NB4 (cell line): ENCODE measurements at places on chromosomes 6 and 20.

GRCh38 chr6:5624256-5624655 is 362.9 kb downstream of the FARS2 start:
- DNase-seq: no peak

DNA sequence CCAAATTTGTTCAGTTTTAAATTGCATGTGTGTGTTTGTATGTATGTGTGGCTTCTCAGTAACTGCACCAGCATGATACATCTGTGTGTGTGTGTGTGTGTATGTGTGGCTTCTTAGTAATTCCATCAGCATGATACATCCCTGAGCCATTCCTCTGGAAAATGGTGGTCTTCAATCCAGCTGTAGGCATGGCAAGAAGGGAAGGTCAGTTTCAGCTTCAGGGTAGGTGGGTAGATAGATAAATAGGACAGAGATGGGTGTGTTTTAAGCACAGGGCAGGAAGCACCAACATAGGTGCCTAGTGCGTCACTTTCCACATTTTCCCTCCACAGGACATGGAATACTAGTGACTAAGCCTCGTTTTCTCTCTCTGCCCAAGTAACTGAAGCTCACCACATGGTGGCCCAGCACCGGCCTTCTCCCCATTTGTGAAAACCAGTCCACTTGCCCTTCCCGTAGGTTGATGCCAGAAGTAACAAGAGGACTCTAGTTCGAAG is 82.9 kb downstream of the RPP40 start:
- no peak for DNase-seq

GRCh38 chr20:63881451-63882226 is 13.3 kb upstream of the DNAJC5 start:
- no peak for DNase-seq

DNA sequence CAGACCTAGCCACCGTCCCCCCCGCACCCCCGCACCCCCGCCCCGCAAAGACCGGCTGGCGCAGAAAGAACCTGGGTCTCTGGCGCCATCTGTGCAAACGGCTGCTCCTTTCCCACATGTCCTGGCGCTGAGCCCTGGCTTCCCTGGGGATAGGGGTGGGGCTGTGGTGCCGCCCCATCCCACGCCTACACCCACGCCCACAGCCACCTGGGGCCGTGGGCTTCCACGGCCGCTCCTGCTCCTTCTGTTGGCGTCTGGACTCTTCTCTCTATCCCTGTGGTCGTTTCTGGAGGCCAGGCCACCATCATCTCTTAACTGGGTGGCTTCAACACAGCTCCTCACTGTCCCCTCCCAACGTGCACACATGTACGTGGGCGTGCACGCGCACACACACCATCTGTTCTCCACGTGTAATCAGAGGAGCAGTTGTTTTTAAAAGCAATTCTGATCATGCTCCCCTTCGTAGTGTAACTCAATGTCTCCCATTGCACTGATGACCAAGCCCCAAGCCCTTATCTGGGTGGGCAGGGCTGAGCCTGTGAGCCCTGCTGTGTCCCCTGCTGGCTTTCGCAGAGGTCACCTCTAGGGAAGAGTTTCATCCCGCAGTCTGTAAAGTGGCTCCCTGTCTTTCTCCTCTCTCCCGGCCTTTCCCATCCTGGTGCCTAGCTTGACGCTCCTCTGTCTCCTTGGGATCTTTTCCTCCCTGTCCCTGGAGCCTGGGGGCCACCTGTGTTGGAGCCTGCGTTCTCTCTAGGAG is 31.9 kb upstream of the FAM83D start:
- DNase-seq: no peak

GRCh38 chr20:35199740-35200139 is 26.8 kb upstream of the MMP24 start:
- DNase-seq: no peak

GRCh38 chr20:41467220-41467619 is 100.6 kb upstream of the EMILIN3 start:
- DNase-seq: no peak

DNA sequence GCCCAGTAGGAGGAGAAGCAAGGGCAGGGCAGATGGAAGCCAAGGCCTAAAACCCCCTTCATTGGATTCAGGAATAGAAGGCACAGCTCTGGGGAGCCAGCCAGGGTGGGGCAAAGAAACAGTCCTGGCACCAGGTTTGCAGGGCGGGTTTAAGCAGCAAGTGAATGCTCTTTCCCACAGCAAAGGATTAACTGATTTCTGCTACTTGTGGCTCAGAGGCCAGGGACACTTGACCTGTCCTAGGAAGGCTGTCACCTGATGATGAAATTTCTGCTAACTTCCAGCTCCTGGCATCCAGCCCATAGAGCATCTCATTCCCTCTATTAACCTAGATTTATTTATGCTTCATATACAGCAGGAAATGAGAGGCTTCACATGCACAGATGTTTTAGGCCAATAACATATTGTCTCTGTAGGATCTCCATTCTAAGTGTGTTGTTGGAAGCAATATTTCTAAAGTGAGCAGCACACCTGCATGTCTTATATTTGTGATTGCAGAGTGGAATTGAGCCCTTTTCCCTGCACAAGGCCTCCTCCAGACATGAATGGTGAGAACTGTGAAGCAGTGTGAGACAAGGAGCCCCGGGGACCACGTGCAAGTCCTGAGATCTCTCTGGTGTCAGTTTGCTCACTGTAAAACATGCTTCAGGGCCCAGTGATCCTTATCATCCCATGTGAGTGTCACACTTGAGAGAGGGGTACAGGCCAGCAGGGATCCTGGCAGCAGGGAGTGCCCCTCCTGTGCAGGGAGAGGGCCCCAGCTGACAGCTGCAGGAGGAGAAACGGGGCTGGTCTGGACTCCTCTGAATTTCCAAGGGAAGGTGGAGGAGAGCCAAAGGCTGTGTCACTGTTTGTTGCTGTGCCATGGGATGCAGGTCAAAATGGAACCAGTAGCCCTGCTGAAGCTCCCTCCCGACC is 41.1 kb upstream of the CST5 start:
- no peak for DNase-seq

- peak; percentile 78 for DNase-seq
Measured at GRCh38 chr6:43454696-43455530, 435 bp downstream of the DLK2 start.

DNA sequence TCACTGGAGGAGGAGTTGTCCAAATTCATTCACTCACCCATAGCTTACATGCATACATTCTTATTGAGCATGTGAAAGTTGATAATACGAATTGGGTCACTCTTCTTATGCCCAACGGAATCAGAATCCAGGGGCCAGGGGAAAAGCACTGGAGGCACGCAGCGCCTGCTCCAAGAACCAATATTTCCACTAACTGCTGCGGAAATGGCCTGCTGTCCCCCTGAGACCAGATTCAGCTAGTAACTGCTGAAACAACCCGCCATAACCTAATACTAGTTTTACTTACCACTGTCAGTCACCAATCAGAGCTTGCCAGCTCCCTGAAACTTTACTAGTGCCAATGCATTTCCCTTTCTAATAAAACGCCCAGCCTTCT is 641 bp upstream of the FKBP1A start:
- DNase-seq: no peak

- peak; percentile 13 for DNase-seq
Measured at GRCh38 chr6:84197708-84198107, 29.7 kb downstream of the CEP162 start.

DNA sequence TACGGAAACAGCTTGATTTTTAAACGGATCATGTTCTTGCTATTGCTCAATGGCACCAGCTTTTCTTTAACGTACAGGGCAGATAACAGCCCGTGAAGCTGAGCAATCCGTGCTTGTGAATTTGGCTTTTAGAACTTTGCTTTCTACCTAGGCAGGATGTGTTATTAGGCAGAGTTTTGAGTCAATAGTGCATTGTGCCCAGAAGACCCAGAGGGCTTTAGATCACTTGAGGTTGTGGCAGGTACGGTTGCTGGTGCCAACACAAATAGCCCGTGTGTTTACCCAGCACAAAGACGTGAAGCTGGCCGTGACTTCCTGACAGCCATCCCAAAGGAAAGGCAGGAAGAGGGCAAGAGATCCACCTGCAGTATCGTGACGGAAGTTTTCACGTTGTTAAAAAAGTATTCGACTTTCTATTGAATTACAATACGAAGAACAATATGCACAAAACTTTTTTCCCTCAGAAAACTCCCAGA is 117.4 kb upstream of the FRMD1 start:
- DNase-seq: no peak

GRCh38 chr20:2273634-2274302 is 22.0 kb upstream of the TGM3 start:
- DNase-seq: no peak

DNA sequence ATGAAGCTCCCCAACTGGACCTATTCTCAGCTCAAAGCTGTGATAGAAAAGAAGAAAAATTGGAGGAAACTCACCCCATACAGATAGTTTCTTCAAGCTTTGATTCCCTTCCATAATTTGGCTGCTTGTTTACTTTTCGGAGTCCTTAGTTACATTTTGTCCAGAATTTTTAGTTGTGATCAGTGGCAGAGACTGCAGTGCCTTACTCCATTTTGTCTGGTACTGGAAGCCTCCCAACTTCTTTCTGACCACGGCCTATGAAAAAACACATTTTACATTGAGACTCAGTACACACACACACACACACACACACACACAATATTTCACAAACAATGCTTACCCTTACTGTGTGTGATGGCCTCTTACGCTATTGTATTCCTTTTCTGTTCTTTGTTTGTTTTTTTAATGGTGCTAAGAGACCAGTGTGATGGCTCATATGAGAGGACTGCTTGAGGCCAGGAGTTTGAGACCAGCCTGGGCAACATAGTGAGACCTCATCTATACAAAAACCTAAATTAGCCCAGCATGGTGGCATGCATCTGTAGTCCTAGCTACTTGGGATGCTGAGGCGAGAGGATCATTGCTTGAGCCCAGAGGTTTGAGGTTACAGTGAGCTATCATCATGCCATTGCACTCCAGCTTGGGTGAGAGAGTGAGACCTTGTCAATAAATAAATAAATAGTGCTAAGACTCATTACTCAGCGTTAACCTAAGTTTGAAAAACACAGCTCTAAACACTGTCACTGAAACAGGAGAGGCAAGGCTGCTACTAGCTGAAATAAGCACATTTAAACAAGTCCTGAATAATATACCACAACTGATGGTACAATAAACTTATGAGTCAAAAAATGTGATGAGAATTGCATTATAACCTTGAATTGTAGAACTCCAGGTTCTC is 13.8 kb upstream of the RNF8 start:
- DNase-seq: no peak

DNA sequence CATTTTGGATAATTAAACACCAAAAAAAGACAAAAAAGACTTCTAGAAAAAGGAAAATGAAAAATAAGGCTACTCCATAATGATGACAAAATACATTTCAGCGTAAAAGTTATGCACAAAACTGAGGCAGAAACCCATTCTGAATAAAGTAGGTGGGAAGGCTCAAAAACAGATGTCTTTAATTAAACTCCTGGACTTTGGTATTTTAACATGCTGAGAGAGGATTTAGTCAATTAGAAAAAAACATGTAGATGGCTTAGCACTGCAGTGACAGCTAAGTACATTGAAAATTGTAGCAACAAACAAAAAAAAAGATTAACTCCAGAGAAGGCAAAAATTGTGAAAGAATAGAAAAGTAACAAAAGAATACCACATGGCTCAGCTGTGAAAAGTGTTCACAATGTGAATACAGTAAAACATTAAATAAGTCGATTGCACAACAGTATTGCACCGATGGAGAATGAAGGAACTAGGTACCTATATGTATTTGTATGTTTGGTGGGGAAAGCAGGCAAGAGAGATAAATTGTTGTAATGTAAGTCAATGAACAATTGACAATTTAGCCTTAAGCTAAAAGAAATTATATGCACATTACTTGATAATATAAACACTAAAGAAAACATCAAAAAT is 59.5 kb downstream of the TBC1D32 start:
- peak; percentile 6 for DNase-seq

- no peak for DNase-seq
Measured at GRCh38 chr6:50890579-50890978, 71.9 kb downstream of the TFAP2B start.

DNA sequence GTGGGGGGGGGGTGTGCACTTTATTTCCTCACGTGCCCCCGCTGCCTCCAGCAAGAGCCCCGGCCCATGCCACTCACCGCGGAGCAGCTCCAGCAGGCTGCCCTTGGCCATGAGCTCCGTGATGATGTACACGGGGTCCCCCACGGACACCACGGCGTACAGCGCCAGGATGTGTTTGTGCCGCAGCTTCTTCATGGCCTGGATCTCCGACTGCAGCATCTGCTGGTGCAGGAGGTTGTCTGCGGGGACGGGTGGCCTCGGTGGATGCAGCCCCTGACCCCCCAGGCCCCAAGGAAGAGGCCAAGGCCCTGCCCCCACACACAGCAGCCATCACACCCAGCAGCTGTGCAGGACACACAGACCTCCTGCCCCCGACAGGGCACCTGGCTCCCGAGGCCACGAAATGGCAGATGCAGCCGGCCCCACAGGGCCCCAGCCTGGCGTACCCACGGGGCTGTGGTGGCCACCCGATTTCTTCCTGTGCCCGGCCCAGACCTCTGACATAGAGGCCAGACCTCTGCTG is 4.7 kb downstream of the PTK6 start:
- DNase-seq: no peak

GRCh38 chr20:59772373-59772705 is 161.1 kb downstream of the SYCP2 start:
- DNase-seq: no peak

GRCh38 chr20:54237116-54237943 is 29.4 kb downstream of the PFDN4 start:
- DNase-seq: no peak

DNA sequence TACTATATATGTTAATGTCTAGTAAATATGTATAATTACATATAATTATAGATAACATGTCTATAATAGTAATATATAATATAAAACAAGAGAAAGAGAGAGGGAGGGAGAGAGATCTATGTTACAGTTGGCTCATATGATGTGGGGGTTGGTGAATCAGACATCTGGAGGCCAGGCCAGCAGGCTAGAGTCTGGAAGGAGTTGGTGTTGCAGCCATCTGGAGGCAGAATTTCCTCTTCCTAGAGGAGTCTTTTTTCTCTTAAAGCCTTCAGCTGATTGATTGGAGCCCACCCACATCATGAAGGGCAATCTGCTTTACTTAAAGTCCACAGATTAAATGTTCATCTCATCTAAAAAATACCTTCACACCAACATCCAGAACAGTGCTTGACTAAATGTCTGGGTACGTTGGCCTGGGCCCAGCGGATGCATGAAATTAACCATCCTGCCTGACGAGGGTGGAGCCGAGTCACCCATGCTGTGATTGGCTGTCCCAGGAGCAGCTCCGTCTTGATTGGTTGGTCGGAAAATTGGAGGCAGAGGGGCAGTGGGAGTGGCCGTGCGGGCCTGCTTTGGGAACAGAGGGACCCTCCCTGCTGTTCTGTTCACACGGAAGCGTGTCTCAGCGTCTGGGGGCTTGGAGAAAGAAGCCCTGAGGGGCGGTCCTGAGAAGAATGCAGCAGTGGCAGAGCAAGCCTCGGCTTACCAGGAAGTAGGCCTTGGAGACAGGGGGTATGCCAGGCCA is 392.4 kb downstream of the QKI start:
- DNase-seq: no peak

- DNase-seq: no peak
Measured at GRCh38 chr6:1315560-1316386, 3.9 kb downstream of the FOXQ1 start.
